ENCODE measurements at places on chromosomes 2 and 18.
A peak's percentile ranks its signal among the peaks of the same experiment; 100 is the strongest.

DNA sequence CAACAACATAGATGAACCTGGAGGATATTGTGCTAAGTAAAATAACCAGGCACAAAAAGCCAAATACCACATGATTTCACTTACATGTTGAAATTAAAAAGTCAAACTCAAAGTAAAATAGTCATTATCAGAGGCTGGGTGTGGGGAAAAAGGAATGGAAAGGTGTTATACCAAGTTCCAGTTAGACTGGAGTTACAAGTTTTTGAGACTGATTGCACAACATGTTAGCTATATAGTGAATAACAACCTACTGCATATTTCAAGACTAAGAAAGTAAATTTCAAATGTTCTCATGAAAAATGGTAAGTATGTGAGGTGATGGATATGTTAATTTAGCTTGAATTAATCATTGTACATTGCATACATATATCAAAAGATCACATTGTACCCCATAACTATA lies 116.8 kb upstream of the HNMT start:
- no peak for DNase-seq

- DNase-seq: no peak
These were observed 348.3 kb upstream of the DSEL start for GRCh38 chr18:67864677-67865340.

DNA sequence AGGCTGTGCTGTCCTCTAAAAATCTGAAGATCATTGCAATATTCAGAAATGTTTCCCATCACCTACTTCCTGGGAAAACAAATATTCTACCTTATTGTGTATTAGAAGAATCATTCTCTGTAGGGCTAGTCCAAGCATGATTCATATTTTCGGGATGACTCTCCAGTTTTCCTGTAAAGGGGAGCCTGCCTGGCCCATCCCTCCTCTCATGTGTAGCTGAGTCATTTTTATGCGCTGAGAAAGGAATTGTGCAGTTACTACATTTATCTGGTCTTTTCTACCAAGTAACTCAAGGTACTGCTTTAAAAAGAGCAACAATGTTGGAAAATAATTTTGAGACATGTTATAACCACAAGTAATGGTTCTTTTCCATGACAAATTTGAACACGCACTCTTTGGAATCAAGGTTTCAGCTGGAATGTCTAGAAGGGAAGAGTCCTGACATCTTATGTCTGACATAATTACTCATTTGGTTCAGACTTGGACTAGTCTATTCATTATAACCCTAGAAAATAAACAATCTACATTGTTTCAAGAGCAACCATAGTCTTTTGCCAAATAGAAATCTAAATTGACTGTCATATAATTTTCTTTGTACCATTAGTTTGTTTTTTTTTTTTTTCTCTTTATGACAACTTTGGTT lies 6.6 kb downstream of the DSG3 start:
- no peak for DNase-seq

DNA sequence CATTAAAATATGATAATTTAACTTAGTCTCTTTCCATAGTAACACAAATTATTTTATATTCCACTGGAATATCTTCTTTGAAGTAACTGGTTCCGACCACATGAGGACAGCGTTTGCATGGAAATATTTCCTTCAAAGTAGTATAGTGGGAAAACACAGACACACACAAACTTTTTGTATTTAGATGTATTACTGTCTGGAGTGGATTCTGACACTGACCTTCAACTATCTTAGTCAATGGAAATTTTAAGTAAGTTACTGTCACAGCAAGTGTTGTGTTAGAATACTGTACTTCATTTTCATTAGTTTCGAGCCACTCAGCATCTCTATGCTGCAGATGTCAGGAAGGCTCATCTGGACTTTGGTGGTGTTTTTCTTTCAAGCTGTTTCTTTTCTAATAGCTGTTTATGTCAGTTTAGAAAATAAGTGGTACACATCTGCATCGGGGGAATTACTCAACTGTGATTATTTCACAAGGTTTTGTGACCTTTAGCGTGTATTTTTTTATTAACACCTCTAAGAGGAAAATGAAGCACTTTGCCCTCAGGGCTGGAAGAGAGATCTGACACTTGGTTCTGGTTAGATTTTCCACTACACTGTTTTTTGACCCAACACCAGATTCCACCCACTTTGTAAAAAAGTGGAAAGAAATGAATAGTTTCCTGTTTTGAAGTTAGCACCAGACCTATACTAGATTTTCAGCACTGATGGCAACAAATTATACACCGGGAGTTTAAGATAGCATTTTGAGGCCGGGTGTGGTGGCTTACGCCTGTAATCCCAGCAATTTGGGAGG lies 18.9 kb upstream of the THOC1 start:
- DNase-seq: no peak

DNA sequence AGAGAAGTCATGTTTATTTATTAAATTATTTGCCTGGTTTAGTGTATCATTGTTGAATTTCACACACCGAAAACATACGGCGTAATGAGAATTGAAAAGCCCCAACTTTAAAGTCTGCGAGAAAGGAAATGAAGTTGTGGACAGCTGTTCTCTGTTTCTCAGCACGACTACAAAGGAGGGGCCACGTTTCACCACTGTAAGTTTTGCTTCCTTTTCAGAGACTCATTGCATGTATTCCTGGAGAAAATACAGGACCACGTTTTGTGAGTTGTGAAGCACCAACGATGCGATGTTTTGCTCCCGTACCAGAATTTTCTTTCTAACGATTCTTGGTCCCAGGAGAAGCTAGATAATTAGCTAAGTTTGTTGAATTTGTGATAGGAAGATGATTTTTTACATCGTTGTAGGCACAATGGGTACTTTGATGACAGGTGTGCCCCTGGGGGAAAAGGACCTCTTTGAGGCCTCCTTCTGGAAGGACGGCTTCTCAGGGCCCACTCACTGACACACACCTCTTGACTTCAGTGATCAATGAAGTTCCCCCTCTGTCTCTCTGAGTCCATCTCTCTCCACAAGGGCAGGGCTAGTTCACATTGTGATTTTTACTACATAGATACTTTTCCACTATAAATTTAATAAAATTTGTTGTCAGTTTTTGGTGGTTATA lies 23.7 kb upstream of the ACKR3 start:
- no peak for DNase-seq

GRCh38 chr2:156343096-156343939 lies 10.8 kb upstream of the NR4A2 start:
- DNase-seq: no peak

- DNase-seq: no peak
These were observed 46.0 kb downstream of the DGKD start for GRCh38 chr2:233400341-233400740.

DNA sequence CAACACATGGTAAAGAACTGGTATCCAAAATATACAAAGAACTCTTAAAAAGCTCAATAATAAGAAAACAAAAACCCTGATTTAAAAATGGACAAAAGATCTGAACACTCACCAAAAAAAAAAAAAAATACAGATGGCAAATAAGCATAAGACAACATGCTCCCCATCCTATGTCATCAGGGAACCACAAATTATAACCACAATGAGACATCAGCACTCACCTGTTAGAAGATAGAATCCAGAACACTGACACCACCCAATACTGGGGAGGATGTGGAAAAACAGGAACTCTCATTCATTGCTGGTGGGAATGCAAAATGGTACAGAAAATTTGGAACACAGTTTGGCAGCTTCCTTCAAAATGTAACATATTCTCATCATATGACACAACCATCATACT lies 66.7 kb downstream of the TMX3 start:
- no peak for DNase-seq

GRCh38 chr18:63087421-63088230 lies 231.9 kb downstream of the BCL2 start:
- no peak for DNase-seq

GRCh38 chr2:151482171-151482725 lies 72.5 kb downstream of the RIF1 start:
- DNase-seq: no peak

- DNase-seq: no peak
These were observed 15.7 kb upstream of the MAT2A start for GRCh38 chr2:85523062-85523902.

GRCh38 chr2:213259266-213259665 lies 25.0 kb upstream of the SPAG16 start:
- no peak for DNase-seq

DNA sequence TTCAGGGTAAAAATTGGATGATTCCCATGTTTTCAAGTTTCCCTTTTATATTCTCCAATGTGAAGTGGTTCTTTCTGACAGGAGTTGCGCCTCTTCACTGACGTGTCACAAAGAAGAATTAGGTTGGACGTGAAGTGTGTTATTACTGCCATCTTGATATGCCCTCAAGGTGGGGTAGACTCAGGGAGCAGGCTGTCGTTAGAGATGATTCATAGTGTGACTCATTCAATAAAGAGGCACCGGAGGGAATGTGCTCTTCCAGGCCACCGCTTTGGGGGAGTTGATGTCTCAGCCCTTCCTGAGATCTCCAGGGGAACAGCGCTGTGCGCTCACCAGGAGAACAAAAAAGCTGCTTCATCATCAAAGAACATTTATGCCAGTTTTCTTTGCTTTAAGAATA lies 3.6 kb upstream of the DGKD start:
- no peak for DNase-seq

DNA sequence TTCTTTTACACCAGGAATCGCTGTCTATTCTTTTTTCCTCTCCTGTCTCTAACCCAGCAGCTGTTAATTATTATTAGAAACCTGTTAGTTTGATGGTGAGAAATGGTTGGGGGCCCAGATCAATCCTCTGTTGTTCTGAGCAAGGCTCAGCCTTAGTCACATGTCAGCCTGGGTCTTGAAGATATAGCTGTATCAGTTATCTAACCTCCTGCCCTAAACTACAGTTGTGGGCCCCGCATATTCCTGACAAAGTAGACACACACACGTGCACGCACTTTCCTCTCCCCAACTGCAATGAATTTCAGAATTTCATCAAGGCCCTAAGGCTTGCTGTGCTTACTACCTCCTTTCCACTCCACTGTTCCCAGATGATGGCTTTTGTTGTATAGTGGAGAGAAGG lies 54.6 kb downstream of the OLA1 start:
- DNase-seq: no peak

- DNase-seq: no peak
These were observed 43.7 kb downstream of the POU3F3 start for GRCh38 chr2:104897515-104898184.

DNA sequence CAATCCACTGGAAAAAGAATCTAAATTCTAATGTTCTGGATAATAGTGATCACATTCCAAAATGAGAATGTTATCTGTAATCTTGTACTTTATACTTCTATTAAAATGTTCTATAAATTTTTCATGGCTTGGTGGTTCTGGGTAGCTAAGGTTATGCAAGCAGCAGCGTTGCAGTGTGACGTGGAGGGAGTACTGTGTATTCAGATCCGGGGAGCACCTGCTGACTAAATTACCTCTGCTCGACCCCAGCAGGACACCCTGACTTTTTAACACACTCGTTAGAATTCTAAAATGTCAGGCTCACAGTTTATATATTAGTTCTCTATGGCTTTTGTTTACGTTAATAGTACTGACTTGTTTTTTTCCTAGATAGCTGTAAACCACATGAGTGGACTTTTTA lies 13.0 kb downstream of the ATIC start:
- no peak for DNase-seq

GRCh38 chr18:54780970-54781369 lies 47.3 kb upstream of the RAB27B start:
- no peak for DNase-seq

GRCh38 chr2:106789185-106789584 lies 96.8 kb downstream of the ST6GAL2 start:
- DNase-seq: no peak

DNA sequence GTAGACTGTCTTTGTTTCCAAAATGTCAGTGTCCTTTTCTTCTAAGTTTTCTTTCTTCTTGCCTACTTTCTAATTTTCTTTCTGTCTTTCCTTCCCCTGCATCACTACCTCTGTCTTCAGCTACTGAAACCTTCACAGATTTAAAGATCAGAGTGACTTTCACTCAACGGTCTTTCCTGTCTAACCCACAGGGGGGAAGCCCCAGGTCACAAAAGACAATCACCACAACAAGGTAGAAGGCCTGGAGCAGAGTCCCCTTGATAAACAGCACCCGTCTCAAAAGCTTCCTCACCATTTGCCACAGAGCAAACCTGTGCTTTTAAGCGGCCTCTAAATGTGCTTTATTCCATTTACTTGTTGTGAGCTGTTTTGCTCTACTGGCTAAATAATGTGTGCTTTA lies 665.4 kb downstream of the BCL11A start:
- DNase-seq: peak; percentile 11

GRCh38 chr2:151315381-151315903 lies 26.0 kb upstream of the NMI start:
- DNase-seq: no peak

DNA sequence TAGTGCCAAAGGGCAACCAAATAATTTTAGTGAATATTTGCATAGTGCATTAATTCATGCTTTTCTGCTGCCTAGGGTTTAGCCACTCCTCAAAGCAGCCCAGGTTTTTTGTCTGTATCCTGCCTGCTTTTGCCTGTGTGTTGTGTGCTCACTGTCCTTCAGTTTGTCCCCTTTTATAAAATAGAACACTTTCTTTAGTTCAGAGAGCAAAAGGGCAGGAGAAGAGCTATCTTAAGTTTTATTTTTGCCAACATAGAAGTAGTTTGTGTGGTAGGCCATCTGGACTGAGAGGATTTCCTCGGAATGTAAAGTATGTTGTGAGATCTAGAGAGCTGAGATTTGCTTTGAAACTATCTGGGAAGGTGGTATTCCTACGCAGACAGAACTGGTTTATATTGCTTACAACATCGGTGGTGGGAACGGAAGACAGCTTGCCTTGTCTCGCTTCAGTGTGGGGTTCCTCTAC lies 64.9 kb downstream of the EML4 start:
- no peak for DNase-seq

DNA sequence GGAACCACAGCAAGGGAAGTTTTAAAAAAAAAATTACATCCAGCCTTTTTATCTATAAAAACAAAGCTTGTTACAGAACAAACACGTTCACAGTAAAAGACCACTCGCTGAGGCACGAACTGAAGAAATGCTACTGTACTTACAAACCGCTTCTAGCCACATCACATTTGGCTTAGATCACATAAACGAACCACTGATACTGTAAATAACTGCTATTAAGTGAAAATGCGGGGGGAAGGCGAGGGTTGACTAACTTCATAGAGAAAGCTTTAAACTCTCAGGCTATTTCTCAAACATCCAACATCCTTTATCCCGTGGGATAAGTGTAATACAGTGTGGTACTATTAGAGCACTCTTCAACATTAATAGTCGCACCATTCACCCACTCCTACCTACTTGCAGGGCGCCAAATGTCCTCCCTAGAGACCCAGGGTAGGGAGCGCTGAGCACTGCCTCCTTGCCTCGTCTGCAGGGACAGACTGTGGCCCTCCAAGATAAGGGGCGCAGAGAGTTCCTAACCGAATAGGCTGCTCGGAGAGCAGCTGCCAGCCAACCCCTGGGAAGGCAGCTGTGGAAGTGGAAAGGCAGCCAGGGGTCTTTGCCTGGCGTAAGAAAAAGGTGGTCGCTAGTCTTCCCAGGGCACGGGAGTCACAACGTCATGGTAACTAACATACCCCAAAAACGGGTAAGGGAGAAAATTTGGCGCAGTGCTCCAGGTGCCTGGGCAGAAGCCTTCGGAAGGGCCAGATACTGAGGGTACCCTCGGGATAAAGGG lies 854 bp downstream of the GPR155 start:
- no peak for DNase-seq

Measured in central memory CD8-positive, alpha-beta T cell (primary cell).